ENCODE measurements at places on chromosomes 7 and 10. TPM values are rescaled to one million over a fixed set of nuclear protein-coding genes. Genes with fewer than 3 reads are reported as not detected.

Gene FZD1
- 14.5 TPM for total RNA-seq

Gene GOLGA7B
- total RNA-seq = 3.3 TPM

Gene RPEL1
- not detected for total RNA-seq

GRCh38 chr7:127066974-127067373 is 185.8 kb downstream of the GRM8 start:
- no peak for DNase-seq

- no peak for DNase-seq
Observed at GRCh38 chr10:26391701-26392695, 46.1 kb upstream of the APBB1IP start.

GRCh38 chr7:77450613-77451012 is 34.5 kb upstream of the GSAP start:
- DNase-seq = no peak

DNA sequence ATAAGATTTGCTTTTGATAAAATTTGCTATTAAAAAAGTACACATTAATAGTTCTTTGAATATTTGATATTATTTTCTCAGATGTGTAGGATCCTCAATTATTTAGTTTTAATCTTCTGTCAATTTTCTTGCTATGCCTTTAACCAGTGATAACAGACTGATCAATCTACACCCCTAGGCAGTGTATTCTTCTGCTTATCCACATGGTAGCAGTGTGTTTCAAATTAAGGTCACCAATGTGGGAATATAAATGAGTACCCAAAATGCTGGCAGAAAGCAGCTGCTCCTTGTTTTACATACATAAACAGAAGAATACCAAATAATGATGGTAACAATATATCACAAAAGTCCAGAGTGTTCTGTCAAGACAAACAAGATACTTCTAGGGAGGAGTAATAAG is 87.0 kb downstream of the SKAP2 start:
- no peak for DNase-seq

Data from esophagus squamous epithelium (tissue), 5 donors.